Right lobe of liver (tissue), 6 donors: ENCODE measurements at places on chromosomes 5 and 9. TPM values are rescaled to one million over a fixed set of nuclear protein-coding genes. Genes with fewer than 3 reads are reported as not detected.

DNA sequence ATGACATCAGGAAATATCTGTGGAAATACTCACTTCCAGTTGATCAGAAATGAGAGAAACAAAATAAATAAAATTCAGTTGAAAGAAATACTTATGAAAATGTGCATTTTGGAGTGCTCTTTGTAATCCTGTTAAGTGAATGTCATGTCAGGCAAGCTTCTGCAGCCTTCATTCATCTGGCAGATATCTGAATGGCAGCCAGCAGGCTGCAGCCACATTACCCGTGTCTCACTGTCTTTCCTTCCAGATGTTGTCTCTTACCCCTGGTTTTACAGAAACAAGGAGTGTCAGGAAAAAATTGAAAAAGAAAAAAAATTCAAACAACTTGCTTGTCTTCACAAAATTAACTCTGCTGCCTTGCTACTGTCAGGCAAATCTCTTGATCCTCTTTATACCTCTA lies 445.0 kb upstream of the RIOK2 start:
- DNase-seq: no peak

DNA sequence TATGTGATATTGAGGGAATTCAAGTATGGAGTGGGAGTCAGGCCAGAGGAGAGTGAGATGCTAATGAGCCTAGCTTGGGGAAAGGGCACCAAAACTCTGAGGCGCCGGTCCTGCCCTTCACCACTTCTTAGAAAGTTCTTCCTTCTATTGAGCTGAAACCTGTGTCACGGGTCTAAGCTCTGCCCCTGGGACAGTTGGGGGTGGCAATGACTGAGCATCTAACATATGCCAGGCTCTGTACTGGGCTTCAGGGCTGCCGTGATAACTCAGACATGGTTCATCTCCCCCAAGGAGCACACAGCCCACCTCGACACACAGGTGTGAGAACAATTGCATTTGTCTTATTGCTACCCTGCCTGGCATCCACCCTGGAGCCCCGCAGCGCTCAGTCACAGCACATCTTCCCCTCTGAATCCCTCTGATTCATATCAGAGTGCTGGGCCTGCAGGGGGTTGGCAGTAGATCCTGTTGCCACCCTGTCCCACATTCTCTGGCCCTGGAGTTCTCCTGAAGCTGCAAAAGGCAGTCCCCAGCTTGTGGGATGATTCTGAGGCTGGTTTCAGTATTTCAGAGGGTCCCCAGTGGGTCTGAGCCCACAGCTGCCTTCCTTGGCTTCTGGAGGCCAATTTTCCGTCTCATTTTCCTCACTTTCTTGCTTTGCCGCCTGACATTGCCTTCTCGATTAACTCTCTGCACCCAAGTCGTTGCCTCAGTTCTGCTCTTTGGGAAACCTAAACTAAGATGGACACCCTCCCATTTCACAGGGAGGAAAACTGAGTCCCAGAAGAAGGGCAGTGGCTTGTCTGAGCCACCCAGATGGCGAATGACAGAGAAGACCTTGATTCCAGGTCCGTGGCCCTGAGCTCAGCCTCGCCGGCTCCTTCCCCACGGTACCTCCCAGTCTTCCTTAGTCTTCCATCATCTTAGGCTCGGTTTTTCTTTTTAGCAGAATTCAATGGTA lies 42.5 kb downstream of the ALG2 start:
- no peak for DNase-seq

DNA sequence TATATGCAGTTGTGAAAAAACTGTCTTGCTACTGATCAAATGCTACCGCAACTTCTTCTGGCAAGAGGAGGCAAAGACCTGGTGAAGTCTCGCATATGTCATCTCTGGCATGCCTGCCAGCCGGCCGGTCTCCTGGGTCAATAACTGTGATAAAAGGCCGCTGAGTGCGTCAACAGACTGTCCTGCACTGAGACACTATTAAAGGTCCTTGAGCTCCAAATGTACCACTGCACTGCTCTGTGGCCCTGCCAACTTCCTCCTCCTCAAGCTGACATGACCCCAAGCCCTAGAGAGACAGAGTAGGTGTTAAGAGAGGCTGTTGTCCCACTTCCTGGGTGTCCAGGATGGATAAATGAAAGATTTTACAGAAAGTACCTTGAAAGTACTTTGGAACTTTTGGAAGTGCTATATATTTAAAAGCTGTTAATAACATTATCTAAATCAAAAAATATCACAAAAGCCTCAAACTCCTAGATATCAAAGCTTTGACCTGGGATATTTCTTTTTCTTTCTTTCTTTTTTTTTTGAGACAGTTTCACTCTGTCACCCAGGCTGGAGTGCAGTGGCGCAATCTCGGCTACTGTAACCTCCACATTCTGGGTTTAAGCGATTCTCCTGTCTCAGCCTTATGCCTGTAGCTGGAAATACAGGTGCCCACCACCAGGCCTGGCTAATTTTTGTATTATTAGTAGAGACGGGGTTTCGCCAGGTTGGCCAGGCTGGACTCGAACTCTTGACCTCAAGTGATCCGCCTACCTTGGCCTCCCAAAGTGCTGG lies 31.5 kb downstream of the RAPGEF1 start:
- peak; percentile 90 for DNase-seq

GRCh38 chr9:127739614-127740330 lies 4.7 kb upstream of the TOR2A start:
- no peak for DNase-seq

DNA sequence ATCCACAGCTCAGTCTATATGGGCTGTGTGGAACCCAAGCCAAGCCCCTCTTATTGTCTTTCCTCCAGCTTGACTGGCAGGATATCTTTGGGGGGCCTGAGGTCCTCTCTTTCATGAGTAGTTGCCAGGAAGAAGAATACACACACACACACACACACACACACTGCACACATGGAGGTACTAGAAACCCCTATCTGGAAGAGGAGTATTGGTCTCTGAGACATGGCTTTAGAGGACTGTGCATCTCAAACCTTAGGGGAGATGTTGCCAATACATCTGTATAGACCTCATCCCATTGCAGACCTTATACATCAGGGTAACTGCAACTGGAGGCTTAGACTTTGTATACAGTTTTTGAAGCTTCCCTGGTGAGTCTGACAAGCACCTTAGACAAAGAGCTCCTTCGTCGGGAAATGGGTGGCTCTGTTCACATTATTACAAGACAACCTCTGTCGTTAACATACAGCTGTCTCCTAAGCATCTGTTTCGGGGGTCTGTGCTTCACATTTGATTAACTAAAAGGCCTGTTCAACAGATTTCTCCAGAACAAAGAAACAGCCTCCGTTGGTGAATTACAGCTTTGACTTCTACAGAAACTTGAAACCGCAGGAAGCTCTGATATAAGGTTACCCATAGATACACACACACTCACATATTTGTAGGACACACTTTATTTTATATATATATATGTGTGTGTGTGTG lies 5.5 kb upstream of the ENTREP1 start:
- no peak for DNase-seq

DNA sequence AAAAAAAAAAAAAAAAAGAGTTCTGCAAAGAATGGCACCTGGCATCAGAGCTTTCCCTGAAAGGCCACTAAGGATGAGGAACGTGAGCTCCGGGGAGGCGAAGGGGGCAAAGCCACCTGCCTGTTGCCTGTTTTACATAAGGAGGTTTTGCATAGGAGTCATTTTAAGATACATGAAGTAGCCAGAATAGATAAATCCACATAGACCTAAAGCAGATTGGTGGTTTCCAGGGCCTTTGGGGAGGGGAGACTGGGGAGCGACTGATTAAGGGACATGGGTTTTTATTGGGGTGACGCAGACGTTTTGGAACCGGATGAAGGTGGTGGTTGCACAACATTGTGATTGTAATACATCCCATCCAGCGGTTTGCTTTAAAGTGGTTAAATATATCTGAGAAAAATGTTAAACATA lies 7.1 kb downstream of the NEK6 start:
- DNase-seq: no peak

The HMCN2 gene
- total RNA-seq: 1.1 TPM

The TTLL11 gene
- total RNA-seq: 4.2 TPM

DNA sequence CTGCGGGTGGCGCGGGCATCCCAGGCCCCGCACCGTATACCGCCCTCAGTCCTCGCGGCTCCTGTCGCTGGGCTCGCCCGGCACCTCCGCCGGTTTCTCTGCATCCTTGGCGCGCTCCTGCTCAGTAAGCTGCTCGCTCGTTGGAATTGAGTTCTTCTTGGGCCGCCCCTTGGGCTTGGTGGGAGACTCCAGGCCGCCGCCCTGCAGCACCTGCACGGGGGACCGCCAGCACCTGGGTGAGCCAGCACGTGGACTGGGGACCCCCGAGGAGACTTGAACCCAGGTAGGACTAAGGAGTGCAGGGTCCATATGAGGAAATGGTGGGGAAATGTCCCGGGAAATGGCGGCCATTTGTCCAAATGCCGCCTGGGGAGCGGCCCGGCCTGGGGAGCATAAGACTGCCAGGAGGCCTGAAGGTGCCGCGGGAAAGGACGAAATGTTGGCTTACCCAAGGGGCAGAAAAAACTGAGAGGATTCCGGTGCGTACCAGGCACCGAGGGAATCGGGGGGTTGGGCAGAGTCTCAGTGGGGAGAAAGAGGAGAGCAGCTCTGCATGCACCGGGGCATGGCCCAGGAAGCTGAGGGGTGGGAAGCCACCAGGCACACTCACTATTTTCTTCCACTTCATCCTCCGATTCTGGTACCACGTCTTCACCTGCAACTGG lies 2.9 kb downstream of the BARX1 start:
- DNase-seq: no peak

DNA sequence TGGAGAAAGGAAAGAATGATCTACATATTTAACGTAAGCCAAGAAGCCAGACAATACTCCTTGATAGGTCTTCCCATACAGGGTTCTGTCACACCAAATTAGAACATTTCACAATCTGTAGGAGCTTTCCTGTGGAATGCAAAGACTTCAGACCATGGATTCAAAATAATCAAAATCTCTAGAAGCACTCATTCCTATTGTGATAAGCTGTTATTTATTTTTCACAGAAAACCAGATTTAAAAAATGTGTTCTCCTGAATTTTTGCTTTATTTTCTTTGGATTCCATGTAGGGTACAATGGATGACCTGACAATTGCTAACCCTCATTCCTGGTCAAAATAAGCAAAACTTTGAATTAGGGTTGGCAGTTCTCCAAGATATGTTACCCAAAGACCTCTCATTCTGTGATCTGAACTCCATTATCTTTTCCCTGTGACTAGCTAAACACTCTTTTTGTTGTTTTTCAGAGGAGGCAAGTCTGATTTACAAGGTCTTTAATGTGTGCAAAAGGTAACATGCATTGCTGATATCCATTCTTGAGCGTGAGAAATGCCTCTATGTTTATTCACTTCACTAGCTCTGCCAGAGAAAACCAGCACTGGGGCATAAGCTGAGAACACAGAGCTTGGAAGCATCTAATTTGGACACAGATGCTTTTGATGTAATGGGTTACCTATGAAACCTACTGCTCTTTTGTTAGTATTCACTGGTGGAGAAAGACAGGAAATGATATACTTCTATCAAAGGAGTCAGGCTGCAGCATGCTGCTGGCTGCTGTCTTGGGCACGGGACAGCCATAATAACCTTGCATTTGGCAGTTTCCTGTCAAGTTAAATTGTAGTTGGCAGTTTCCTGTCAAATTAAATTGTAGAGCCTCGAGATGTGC lies 31.4 kb downstream of the ACTBL2 start:
- DNase-seq: no peak

The ITGA2 gene
- total RNA-seq: 0.34 TPM

DNA sequence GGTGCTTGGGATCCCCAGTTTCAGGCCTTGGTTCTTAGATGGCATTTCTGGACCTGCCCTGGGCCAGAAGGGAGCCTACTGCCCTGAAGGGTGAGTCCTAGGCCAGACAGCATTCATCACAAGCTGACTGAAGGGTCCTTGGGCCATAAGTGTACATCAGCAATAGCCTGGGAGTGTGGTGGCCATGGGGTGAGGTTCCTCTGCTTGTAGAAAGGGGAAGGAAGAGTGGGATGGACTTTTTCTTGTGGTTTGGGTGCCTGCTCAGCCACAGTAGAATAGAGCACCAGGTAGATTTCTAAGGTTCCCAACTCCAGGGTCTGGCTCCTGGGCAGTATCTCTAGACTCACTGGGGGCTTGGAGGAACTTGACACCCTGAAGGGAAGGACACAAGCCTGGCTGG lies 95.2 kb upstream of the PHF24 start:
- DNase-seq: no peak

The SLC25A2 gene
- 0.31 TPM for total RNA-seq

DNA sequence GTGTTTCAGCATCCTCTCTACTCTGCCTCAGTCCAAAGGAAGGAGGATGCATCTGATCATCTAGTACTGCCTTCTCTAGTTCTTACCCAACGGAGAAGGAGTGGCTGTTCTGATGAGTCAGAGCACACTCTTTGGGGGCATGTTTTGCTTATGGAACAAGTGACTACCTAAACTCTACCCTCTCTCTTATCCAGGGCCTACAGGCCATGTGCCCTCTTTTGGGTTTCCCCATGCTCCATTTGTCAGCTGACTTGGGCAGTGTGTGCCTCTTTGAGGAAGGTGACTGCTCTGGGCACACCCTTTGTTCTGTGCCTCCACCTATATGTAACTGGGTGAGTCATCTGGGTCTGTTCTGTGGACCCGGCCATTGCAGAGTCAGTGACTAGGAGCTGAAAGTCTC lies 89.6 kb upstream of the BNC2 start:
- no peak for DNase-seq

DNA sequence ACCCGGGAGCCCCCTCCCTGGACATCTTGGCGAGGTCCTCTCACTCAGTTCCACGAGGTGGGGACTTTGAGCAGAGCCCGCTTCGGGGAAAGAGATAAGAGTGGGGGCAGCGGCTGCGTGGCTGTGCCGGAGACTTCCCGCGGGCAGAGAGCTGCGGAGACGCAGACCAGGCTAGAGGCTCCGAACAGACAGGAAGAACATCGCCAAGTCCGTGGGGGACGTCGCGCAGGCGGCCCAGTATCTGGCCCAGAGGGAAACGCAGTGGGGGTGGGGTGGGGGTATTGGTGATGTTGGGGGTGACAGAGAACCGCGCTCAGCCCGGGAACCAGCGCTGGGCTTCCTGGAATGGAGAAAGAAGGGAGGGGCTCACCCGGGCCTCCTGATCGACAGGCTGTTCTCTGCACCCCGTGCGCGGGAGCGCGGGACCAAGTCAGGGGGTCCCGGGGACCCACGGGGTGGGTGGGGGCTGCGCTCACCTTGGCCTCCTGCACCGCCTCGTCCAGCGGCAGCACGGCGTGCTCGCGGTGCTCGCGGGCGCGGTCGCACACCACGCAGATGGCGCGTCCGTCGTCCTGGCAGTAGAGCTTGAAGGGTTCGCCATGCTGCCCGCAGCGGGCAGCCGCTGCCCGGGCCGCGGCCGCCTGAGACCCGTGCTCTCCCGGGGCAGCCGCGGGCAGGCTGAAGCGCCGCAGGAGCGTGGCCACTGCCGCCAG lies 727 bp downstream of the TRIM7 start:
- DNase-seq: no peak

The SURF1 gene
- total RNA-seq: 48.6 TPM
